ENCODE measurements at places on chromosomes 5 and 9. TPM values are rescaled to one million over a fixed set of nuclear protein-coding genes. Genes with fewer than 3 reads are reported as not detected.

DNA sequence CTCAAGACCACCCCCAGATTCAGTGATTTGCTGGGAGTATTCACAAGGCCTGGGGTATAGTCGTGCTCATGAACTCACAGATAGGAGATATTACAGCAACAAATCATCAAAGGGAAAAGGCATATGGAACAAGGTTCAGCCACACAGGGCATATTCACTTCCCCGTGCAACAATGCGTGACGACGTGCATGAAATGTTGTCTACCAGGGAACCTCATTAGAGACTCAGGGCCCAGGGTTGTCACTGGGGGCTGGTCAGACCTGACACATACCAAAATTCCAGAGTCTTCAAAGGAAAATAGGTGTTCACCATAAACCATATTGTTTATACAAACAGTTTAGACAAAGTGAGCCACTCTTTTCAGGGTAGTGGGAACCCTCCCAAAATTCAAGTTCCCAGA lies 212.4 kb downstream of the RFK start:
- no peak for DNase-seq

- DNase-seq = no peak
Observed at GRCh38 chr5:93819668-93820067, 78.3 kb upstream of the POU5F2 start.

CCIN gene
- 0.50 TPM for polyA plus RNA-seq

WNT8A gene
- polyA plus RNA-seq = not detected

DNA sequence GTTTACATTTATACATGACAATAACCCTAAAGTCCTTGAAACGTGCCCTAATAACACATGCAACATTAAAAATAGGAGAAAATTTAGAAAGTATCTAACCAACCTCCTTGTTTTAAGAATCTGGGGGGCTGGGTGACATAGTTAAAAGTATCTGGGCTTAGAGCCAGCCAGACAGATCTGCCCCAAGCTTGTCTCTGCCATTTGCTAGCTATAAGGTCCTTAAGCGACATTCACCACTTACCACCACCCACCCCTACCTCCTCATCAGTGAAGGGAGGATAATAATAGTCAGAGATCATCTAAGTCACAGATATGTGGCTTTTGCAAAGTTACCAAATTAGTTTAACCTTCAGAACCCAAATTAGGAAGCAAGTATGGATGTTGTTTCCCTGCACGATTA lies 33.8 kb upstream of the CAST start:
- DNase-seq = no peak

- DNase-seq = no peak
Observed at GRCh38 chr9:37920471-37921167, 16.7 kb upstream of the SLC25A51 start.

- DNase-seq = peak; percentile 77
Observed at GRCh38 chr9:70406434-70406862, 8.0 kb downstream of the KLF9 start.

DNA sequence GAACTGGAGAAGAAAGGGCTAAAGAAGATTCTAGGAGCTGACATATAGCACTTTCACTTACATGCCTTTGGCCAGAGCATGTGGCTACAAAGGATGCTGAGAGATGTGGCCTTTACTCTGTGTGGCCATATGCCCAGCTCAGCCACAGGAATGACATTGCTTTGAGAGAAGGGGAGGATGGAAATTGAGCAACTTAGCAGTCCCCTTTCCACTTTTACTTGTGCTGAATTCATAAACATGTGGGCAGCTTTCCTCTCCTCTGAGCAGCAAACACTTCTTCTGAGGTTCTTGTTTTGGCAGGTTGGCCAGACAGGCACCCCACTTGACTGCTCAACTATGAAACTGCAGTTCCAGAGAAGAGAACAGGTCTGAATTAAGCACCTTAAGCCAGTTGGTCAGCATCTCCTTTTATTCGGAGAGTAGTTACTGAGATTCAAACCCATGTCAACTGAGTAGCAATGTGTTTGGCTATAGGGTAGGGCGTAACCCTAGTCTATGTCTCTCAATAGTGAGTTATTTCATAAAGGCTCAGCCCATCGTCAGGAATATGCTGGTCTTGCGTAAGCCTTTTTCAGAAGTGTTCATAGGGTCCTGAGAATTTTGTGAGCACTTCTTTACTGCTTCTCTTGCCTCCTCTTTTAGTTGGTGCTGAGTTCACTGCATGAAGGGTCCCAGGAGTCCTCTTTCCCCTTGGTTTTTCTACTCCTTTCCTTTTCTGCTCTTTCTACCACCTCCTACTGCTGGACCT lies 134.5 kb downstream of the PALM2AKAP2 start:
- DNase-seq = peak; percentile 77

DNA sequence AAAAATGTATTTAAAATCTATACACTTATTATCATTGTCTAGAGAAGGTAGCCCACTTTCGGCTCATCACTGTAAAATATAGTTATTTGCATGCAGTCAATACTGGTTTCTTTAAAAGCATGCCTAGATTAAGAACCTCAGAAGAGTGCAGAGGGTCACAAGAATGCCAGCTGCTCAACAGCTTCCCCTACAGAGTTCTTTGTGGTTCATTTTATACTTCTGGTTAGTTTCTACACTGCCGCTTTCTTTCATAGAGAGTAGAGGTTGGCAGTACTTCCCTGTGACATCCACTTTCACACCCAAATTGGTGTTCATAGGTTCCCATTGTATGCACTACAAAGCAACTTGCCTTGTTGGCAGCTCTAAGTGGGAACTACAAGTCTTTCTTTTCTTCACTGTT lies 137.3 kb downstream of the KIAA0825 start:
- no peak for DNase-seq

- DNase-seq = peak; percentile 42
Observed at GRCh38 chr5:1468247-1468612, 23.0 kb upstream of the SLC6A3 start.

GABRA1 gene
- not detected for polyA plus RNA-seq

- DNase-seq = no peak
Observed at GRCh38 chr9:99785010-99785590, 36.6 kb upstream of the NR4A3 start.

GRCh38 chr5:114113604-114114003 lies 248.3 kb upstream of the KCNN2 start:
- no peak for DNase-seq

DNA sequence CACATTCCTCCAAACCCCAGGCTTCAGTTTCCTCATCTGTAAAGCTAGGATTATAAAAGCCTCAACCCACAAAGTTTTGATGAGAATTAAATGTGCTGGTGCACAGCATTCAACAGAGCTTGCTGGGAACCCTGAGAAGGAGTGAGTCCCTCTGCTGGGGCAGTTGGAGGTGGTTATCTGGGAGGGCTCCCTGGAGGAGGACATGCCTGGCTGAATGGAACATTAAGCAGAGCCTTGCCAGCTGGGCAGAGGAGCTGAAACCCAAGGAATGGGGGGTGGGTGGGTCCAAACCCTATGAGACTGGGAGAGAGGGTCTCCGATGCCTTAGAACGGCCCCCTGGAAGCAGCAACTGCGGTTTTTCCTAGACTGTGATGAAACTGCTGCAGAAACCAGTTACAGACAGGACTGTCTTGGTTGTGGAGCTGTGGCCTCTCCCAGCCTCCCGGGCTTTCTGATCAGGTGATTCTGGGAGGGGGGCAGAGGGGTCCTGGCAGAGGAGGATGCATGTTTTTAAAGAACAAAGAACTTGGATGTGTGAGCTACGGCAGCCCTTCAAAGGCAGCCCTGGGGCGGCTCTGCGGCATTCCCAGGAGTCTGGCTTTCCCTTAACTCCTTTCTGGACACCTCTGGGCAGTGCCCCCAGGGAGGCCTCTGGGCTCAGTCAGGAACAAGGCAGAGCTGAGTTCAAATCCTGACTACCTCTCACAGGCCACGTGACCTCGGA lies 20.8 kb downstream of the FIBCD1 start:
- no peak for DNase-seq

DNA sequence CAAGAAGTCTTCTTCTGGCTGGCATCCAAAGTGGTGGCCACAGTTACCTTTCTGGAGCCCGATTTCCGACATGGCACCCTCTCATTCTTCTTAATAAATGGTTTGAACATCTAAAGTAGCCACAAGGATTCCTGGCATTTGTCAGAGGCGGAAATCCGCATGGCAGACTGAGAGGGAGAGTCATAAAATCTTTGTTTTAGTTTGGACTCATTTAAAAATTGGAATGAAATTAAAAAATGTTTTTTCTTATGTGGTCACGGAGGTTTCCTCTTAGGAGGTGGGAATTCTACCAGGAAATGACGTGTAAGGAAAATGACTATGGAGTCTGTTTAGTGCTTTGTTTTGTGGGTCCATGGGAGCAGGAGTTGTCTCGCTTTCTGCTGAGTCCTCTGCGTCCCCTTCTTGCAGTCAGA lies 133.0 kb upstream of the PTCH1 start:
- no peak for DNase-seq

DNA sequence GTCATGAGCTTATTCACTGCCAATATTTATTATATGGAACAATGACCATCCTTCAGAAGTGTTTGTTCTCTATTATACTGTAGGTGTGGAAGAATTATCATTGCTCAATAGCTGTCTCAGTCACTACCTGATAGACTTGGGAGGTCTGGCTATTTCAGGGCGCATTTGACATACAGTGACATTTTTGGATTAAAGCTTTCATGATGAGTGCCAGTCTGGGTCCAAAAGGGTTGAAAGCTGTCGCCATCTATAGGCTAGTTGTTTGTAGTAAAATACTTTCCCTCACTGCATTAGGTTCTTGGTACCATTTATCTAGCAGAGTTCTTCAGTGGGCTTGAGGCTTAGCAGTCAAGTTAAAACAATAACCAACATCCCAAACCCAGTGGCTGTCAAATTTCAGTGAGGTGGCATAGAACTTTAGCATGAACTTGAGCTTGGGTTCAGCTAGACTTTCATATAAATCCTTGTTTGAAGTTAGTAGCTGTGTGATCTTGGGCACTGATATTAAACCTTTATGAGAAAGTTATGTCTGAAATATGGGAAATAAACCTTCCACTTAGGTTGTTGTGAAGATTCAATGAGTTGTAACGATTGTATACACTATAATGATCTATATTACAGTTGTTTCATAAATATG lies 110.5 kb upstream of the CDKN2B start:
- DNase-seq = no peak

DNA sequence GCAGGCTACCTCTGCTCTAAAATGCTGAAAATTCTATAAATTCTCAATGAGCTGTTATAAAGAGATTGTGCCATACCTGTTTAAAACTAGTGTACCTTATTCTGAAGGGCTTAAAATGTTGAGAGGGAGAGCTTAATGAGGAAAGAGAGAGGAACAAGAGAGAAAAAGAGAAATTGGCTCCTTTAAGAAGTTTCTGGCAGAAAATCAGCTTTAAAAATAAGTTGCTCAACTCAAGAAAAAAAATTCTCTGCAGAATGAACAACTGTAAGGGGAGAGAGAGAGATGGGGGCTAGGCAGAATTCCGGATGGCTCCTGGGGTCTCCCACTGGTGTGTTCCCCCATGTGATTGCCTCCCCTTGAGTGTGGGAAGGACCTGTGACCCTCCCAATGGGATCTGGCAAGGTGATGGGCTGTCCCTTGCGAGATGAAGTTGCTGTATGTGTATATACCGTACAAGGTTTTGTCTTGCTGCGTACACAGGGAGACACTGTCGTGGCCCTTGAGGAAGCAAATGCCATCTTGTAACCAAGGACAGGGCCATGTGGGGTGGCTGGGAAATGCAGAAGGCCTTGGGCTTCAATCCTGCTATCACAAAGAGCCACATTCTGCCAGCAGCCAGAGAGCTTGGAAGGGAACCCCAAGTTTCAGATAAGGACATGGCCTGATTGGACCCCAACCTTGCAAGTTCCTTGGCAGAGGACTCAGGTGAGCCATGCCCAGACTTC lies 64.3 kb upstream of the S1PR3 start:
- DNase-seq = no peak

DNA sequence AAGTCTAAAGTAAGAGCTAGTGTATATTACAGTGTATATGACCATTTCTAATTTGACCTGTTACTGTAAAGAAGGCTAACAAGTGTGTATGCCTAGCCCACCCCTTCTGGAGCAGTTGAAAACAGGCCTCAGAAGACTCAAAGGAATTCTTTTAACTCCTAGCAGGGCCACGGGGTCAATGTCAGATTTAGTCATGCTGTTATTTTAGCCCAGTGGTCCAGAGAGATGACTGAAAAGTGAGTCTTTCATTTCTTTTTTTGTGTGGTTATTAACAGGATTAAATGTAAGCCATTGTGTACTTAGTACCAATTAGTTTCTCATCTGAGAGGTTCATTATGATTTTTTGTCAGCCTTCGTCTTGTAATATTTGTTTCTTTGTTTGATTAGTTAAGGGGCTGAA lies 24.4 kb downstream of the ZCCHC7 start:
- DNase-seq = no peak

- no peak for DNase-seq
Observed at GRCh38 chr5:67942421-67942820, 273.1 kb upstream of the PIK3R1 start.

DNA sequence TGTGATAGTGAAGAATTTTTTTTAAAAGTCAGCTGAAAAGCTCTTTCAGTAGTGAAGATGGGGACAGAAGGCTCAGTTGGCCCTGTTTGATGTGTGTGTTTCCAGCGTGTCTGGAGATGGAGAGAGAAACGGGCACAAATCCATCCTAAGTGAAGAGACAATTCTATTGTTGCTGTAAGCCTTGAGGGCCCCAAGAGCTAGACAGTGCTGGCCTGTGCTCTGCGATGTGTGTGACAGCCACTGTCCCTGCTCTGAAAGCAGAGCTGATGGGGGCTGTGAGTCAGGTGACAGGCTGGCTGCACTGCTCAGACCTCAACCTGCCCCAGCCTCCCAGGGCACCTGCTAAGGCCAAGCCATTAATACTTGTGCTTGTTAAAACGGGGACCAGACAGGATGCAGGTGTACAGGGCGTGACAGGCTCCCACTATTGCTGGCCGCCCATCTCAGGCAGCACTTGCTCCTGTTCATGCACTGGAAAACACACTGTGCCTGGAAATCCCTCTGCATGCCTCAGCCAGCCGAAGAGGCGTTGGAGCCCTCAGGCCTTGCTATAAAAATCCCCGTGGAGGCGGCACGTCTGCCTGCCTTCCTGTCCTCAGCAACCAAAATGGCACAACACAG lies 44.6 kb upstream of the SEMA4D start:
- peak; percentile 35 for DNase-seq

NSA2 gene
- polyA plus RNA-seq = 96.1 TPM

IL9 gene
- polyA plus RNA-seq = not detected

DNA sequence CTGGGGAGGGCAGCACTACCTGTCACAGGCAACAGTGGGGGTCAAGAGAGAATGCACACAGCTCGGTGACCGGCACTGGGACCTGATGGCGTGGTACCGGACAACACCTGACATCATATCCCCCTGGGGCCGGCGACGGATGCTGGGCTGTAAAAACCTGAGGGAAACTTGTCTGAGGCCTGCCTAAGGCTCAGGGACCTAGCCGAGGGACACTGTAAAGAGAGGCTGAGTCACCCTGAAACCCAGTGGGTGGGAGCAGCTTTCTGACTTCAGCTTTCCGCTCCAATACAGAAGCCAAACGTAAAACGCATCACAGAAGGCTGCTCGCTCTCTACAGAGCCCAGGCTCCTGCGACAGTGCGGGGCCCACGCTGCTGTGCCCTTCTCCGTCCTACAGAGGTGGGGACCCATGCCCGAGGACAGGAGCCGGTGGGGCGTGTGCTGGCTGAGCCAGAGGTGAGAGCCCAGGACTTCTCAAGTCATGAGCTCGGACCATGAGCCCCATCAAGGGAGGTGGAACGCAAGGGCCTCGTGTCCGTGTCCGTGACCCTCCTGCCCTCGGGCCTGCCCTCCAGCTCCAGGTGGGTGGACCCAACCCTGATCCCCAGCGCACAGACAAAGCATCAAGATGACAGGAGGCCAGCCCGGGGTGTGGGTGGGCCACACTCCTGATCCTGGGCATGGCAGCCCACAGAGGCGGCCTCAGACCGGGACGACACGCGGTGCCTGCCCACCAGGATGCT lies 5.3 kb downstream of the RALGDS start:
- DNase-seq = peak; percentile 66

GRCh38 chr5:88847420-88847819 lies 35.6 kb downstream of the MEF2C start:
- DNase-seq = peak; percentile 41

GRCh38 chr9:129596541-129597331 lies 24.2 kb downstream of the C9orf50 start:
- no peak for DNase-seq

Measured in B cell (primary cell).